ENCODE measurements at places on chromosomes 6 and 20.

- no peak for DNase-seq
Measured at GRCh38 chr6:53437557-53438202, 88.9 kb upstream of the ELOVL5 start.

DNA sequence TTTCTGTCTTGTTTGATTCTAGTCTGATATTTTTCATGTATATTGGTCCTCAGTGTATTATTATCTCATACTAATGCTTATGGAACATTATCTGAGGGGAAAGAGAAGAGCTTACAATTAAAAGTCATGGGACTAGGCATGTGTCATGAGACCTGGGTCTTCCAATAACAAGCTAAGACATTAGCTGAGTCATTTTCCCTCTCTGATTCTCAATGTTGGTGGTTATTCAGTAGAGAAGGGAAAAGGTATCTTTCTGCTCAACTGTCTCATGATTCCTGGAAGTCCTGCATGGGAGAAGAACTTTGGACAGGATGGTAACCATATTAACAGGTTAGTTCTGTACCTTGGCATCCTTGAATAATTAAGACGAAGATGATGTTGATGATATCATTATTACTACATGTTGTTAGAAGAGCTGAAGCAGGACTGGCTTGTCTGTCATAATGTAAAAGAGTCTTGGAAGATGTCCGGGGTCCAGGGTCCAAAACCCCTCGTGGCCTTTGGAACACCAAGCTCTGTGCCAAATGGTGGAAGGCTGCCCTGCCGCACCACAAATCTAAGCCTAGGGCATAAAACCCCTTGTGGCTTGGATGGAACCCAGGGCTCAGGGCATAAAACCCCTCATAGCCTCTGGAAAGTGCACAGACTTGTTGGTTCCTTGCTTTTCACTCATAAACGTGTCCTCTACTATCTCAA, 19.1 kb downstream of the TRIM38 start:
- DNase-seq = no peak

- no peak for DNase-seq
Measured at GRCh38 chr6:6057442-6058053, 50.8 kb upstream of the NRN1 start.

DNA sequence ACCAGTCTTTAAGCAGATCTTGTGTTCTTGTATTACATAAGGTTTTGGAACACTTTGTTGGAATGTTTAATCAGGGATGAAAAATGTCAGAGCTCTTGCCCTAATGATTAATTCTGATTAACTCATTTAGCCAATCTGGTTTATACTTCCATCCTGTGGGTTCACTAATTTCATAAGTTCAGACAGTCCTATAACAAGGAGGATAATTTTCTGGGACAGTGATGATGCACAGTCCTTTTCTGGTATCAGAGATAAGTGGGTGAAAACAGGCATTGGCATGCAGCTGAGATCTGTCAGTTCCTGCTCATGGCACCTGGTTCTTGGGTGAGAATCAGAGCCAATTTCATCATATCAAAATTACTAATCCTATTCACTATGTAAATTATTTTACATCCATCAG, 125.0 kb upstream of the LAMA2 start:
- DNase-seq = no peak

- DNase-seq = no peak
Measured at GRCh38 chr6:41503827-41504465, 42.2 kb upstream of the FOXP4 start.

DNA sequence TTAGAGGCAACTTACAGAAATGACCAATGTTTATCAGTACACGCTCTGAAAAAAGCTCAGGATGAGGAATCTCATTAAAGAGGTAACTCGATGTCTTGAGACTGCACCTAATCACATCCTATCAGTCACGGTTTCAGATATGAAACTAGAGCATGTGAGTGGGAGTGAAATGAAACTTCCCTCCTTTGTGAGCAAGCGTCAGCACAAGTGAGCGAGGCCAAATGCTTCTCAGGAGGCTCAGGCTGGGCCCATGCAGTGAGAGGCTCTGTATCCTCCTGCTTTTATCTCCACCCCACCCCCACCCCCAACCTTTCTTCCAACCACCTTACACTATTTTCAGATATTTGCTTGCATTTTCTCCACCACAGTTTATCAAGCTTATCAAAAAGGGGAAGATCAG, 140.8 kb upstream of the RIMS1 start:
- DNase-seq = no peak

DNA sequence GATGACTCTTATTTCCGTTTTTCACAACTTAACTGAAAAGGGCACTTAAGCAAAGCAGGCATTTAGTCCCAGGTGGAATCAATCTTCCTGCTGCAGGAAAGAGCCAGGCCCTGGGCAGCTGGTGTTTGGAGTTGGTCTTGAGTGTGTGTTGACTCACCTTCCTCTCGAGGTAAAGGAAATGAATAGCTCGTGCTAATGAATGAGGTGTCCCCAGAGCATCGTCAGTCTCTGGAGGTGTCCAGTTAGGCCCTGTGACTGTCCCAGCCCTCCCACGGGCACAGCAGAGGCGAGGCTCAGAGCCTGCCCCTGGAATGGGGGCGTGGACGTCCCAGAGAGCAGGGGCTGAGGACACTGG, 277.7 kb downstream of the NRN1 start:
- no peak for DNase-seq

DNA sequence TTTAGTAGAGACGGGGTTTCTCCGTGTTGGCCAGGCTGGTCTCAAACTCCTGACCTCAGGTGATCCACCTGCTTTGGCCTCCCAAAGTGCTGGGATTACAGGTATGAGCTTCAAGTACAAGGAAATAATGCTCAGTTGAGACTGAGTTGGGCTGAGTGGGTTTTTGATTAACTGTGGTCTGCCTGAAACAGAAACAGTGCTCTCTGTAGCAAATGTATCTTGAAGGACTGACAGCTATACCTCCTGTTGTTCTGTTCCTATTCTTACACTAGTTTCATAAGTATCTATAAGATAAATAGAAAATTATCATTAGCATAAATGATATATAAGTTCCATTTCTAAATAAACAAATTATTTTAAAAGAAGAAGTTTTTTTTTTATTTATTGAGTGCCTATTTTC, 142.8 kb upstream of the PTPRK start:
- no peak for DNase-seq

DNA sequence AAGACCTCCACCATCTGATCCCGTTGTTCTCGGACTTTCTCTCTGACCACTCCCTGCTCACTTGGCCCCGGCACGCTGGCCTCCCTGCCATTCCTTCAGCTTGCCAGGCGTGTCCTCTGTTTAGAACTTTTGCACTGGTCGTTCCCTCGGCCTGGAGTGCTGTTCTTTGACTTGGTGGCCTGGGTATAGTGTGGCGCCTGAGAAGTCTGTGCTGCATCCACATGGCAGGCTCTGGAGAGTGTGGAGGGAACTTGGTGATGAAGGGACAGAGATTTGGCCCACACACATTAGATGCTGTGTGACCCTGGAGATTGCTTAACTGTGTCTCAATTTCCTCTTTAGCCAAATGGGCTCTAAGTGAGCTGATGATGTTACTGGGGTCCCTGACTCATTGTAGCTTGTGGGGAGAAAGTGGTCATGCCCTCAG, 13.0 kb upstream of the TGM2 start:
- DNase-seq = no peak

DNA sequence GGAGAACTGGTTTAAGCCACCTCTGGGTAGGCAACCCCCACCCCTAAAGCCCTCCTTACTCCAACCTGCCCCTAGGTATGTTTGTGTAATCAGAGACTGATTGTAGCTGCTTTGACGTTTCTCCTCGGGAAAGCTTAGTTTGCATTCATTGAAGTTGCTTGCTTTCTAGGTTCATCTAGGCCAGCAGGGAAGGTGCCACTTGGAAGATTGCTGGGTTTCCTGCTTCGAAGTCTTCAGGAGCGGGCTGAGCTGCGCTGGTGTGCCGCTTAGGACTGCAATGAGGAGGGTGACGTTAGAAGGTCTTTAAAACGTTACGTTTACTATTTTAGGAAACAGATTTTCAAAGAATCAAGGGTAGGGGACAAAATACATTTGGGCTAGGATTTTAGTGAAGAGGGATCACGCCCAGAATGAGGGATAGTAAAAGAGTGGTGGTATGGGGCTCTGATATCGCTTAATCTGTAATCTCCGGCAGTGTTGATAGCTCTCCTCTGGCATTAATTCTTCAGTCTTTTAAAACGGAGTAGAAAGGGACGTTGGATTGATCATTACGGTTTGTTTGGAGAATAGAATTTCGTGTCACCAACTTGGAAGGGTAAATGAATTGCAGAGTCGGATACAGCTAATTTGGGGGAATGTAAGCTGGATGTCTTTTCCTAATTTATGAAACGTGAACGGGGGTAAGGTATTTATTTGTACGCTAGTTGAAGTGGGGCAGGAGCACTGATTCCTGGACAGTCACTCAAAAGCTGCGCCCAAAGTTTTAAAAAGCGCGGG, 92.6 kb upstream of the PRDM1 start:
- no peak for DNase-seq

DNA sequence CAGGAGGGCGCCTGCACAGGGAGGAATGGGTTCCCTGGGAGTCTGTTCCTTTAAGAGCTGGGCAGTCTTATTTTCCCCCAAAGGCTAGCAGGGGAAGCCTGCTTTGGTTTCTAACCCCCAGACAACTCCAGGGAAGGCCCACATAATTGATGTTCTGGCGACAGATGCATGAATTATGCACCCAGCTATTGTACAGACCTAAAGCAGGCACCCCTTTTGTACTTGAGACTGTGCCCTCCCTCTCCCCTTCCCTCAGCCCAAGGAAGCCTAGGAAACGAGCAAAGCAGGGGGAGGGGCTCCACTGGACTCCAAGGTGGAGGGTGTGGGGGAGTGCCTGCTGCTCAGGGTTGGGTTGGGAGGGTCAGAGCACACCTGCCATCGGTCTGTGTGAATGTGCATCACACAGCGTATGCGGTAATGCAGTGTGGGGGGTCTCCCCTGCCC, 102.1 kb downstream of the KCNB1 start:
- no peak for DNase-seq

- DNase-seq = no peak
Measured at GRCh38 chr6:145090801-145091585, 644.3 kb downstream of the EPM2A start.

Measured in esophagus squamous epithelium (tissue), 5 donors.